ENCODE measurements at places on chromosomes 3 and 15.
A peak's percentile ranks its signal among the peaks of the same experiment; 100 is the strongest.

GRCh38 chr15:57943171-57943570 lies 122.3 kb downstream of the ALDH1A2 start:
- no peak for DNase-seq

- DNase-seq: no peak
Measured at GRCh38 chr3:131501949-131502348, 822 bp downstream of the MRPL3 start.

DNA sequence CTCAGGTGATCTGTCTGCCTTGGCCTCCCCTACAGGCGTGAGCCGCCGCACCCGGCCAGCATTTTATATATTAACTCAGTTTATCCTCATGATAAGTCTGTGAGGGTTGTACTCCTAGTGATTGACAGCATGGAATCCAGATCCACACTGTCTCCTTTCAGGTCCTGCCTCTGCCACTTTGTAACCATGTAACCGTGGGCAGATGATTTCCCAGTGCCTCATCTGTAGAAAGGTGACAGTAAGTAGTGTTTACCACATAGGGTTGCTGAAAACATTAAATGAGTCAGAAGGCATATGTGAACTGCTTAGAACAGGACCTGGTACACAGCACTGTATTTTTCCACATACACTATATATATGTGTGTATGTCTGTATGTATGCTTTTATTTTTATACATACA lies 2.4 kb downstream of the FYTTD1 start:
- no peak for DNase-seq

DNA sequence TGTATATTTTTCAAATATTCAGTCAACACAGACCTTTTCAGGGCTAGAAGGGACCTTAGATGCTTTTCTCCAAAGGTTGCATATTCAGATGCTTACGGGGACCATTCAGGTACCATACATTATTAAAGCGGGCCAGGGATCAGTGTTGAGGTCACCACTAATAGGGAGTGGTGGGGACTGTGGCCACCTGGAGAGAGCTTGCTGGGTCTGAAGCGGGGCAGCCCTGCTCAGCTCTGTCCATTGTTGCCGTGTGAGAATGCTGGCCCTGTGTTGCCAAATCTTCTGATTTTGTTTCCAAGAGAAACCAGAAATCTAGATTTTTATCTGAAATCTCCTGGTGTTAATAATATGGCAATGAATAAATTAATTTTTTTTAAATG lies 23.7 kb downstream of the ABHD2 start:
- no peak for DNase-seq

- peak; percentile 98 for DNase-seq
Measured at GRCh38 chr15:41283653-41284426, 48.6 kb downstream of the OIP5 start.

- DNase-seq: no peak
Measured at GRCh38 chr3:44375450-44375849, 36.9 kb downstream of the TCAIM start.

GRCh38 chr15:99976811-99977271 lies 243.6 kb upstream of the LYSMD4 start:
- DNase-seq: no peak

DNA sequence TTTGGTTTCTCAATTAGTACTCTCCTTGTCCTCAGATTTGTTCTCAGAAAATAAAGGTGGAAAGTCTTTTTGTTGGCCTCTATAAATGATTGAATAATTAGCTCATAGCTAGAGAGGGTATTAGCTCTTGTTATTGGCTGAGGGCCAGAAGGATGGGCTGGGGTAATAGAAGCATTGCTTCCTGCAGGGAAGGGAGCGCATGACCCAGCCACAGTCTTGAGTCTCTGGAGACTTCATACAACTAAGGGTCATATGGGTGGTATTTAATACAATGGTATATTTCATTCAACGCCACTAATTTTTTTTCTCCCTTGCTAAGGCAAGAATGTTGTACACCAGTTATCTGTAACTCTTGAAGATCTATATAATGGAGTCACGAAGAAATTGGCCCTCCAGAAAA lies 8.4 kb downstream of the DNAJA4 start:
- DNase-seq: no peak

- no peak for DNase-seq
Measured at GRCh38 chr15:71728881-71729280, 81.5 kb upstream of the NR2E3 start.

DNA sequence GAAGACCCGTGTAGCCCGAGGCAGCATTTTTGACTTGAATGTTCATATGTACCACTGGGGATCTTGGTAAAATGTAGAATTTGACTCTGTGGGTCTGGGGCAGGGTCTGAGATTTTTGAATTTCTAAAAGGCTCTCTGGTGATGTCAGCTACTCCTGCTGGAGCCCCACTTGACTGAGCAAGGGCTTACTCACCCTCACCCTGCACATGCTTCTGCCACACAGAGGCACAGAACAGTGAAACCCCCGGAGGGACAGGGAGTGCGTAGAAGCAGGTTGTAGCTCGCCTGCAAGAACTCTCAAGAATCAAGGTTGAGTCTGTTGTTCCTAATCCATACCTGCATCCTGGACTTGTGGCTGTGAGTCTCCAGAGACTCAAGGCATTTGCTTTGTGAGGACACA lies 41.1 kb downstream of the SLCO3A1 start:
- DNase-seq: no peak

DNA sequence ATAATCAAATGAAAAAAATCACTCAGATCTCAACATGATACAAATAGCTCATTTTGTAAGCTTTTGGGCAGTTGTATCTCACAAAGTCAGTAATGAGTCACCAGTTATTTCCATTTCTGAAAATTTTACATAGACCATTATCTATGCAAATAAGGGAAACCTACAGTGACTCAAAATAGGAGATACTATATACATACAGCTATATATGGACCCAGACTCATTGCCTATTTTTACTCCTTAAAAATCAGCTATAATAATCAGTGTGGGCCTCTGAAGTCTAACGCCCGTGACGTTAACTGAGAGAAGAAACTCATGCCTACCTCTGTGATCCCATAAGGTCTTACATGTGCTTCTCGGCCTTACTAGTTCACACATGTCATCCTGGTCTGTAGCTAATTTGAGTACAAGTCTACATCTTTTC lies 31.6 kb downstream of the LRIG1 start:
- no peak for DNase-seq

- DNase-seq: no peak
Measured at GRCh38 chr15:93384886-93385285, 295.9 kb upstream of the RGMA start.

DNA sequence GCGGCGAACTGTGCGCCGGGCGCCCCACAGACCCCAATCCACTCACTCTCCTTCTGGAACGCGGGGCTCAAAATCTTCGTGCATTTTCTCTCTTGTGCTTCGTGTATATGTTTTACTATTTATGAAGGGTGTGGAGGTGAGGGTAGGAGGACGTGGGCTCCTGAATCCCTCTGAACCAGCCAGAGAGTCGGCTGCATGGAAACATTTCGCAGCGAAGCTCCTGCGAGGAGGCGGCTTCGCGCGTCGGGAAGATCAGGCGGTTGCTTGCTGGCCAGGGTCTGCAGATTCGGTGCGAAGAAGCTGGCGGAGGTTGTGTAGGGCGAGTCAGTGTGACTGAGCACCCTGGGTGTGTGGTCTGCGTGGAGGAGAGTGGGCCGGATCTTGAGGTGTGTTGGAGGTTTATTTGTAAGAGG lies 1.1 kb downstream of the CNTN4 start:
- no peak for DNase-seq

DNA sequence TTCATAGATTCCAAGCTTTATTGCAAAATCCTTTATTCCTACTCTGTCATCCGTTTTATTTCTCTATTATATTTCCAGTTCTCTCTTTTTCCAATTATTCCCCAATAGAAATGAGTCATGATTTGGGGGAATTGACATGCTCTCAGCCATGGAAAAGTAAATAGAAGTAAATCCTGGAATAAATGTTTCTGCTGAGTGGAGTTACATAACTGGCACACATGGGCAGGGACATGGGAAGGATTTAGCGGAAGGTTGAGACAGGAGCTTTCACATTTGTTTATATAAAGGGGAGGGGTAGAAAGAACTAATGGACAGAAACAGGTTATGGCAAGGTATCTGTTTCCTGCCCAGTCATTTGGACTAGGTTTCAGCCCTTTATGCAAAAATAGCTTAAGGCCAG lies 221.6 kb downstream of the PLOD2 start:
- peak; percentile 73 for DNase-seq

GRCh38 chr3:46671541-46672348 lies 21.7 kb downstream of the ALS2CL start:
- no peak for DNase-seq

- no peak for DNase-seq
Measured at GRCh38 chr15:88543065-88543776, 3.3 kb downstream of the DET1 start.

GRCh38 chr3:142319094-142319493 lies 93.7 kb upstream of the GK5 start:
- no peak for DNase-seq

DNA sequence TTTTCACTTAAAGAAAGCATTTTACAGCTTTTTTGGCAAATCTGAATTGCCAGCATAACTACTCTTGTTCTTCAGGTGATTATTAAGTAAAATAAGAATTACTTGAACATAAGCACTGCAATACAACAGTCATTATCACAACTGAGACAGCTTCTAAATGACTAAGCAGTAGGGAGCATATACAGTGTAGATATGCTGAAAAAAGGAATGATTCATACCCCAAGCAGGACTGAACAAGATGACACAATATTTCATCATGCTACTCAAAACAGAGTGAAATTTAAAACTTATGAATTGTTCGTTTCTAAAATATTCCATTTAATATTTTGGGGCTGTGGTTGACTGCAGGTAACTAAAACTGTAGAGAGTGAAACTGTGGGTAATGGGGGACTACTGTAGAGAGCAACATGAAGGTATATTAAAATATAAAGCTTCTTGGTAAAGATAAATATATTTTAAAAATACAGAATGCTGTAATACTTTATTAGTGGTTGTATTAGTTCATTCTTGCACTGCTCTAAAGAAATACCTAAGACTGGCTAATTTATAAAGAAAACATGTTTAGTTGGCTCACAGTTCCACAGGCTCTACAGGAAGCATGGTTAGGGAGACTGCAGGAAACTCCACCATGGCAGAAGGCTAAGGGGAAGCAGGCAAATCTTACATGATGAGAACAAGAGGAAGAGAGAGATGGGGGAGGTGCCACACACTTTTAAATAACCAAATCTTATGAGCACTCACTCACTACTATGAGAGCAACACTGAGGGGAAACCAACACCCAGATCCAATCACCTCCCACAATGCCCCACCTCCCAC lies 84.8 kb downstream of the DCLK3 start:
- no peak for DNase-seq

- no peak for DNase-seq
Measured at GRCh38 chr15:80180468-80180867, 27.7 kb downstream of the FAH start.

DNA sequence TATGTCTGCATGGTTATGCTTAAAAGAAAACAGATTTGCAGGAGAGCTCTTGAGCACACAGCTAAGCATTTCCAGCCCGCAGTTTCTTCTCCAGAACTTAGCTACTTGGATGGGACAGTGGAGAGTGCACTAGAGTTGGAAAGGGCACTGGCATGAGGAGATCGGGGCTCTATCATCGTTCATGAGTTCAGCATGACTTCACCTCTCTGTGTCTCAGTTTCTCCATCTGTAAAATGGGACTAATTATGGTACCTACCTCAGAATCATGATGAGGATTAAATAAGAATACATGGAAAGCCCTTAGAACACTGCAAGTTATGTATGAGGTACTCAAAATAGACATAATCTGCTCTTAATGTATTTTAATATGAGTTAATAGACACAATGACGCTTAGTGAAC lies 69.9 kb downstream of the CMTM8 start:
- DNase-seq: no peak

DNA sequence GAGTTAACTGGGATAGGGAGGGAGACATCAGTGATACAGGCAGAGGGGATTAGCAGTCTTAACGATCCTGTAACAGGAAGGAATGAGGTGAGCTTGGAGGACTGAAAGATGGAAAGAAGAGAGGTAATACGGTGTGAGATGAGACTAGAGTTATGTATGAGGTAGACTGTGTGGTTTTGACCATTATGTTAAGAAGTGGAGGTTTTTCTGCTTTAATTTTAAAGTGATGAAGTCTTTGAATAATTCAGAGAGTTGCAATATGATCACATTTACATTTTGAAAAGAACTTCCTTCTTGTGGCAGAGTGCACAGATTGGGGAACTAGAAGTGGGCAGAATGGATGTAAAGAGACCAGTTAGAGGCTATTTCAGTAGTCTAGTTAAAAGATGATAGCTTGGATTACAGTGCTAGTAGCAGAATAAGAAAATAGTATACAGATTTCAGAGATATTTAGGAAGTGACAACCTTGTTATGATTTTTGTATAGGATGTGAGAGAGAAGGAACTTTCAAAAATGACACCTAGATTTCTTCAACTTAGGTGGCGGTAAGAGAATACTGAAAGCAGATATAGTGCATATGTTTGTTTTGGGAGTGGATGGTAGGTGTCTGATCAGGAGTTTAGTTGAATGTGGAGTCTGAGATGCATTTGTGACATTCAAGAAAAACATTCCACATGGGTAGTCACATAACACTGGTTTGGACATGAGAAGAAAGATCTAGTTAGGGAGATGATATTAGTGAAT lies 40.5 kb downstream of the STT3B start:
- DNase-seq: no peak

DNA sequence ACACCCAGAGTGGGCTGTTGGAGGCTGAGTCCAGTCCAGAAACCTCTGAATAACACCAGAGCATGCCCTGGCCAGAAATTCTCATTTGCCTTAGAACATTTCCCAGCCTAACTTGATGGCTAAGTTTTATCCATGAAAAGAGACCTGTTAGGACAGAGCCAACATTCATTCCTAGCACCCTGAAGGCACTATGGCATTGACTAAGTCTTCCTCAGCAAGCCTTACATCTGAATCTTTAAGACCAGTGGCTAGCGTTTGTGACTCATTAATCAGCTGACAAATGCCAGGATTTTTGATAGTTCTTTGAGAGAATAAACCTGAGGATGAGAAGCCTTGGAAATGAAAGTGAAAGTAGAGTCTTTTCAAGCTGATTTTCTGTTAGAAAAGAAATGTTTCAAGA lies 1087.1 kb upstream of the ALCAM start:
- DNase-seq: no peak

DNA sequence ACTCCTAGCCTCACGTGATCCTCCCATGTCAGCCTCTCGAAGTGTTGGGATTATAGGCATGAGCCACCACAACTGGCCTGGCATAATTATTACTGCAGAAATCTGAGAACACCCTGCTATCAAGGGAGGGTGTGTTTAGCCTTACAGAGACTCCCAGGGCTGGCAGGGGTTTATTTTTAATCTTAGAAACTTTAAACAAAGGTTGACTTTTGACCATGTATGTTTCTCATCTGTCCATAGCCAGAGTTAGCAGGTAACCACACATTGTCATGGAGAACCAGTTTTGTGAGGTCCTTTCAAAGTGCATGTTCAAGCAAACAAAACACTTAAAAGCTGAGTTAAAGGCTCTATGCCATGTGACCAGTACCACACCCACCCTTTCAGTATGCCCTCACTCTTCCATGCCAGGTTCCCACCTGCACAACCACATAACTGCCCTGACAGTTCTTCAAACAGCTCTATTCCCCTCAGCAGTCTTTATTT lies 11.1 kb downstream of the SIAH2 start:
- peak; percentile 80 for DNase-seq

GRCh38 chr3:25944329-25944728 lies 154.4 kb downstream of the OXSM start:
- DNase-seq: no peak

GRCh38 chr15:78651007-78651406 lies 10.0 kb upstream of the CHRNB4 start:
- DNase-seq: no peak
